ENCODE measurements at places on chromosomes 3 and 15. TPM values are rescaled to one million over a fixed set of nuclear protein-coding genes. Genes with fewer than 3 reads are reported as not detected.

The ECE2 gene
- 0.18 TPM for total RNA-seq

The ZFAND6 gene
- 35.8 TPM for total RNA-seq

The ZNF609 gene
- total RNA-seq: 35.4 TPM

The PRR23C gene
- total RNA-seq: not detected

The CD96 gene
- 97.9 TPM for total RNA-seq

The MKRN2OS gene
- not detected for total RNA-seq

The RPL35A gene
- 1,708 TPM for total RNA-seq

The FAM131A gene
- 6.8 TPM for total RNA-seq

The DPH3 gene
- total RNA-seq: 23.9 TPM

The MORC1 gene
- total RNA-seq: not detected

The CD80 gene
- total RNA-seq: 0.80 TPM

The NECTIN3 gene
- total RNA-seq: 5.9 TPM

The CKMT1A gene
- not detected for total RNA-seq

The FBXW12 gene
- not detected for total RNA-seq

The STRC gene
- total RNA-seq: 2.3 TPM

The HYKK gene
- 5.1 TPM for total RNA-seq
